KBM-7 (cell line): ENCODE measurements at places on chromosomes 6 and 20.

GRCh38 chr6:33116417-33116816 lies 40.6 kb downstream of the HLA-DPB1 start:
- no peak for DNase-seq

- no peak for DNase-seq
Measured at GRCh38 chr20:11057624-11058023, 383.8 kb upstream of the JAG1 start.

- DNase-seq = no peak
Measured at GRCh38 chr6:22613695-22614094, 44.3 kb downstream of the HDGFL1 start.

DNA sequence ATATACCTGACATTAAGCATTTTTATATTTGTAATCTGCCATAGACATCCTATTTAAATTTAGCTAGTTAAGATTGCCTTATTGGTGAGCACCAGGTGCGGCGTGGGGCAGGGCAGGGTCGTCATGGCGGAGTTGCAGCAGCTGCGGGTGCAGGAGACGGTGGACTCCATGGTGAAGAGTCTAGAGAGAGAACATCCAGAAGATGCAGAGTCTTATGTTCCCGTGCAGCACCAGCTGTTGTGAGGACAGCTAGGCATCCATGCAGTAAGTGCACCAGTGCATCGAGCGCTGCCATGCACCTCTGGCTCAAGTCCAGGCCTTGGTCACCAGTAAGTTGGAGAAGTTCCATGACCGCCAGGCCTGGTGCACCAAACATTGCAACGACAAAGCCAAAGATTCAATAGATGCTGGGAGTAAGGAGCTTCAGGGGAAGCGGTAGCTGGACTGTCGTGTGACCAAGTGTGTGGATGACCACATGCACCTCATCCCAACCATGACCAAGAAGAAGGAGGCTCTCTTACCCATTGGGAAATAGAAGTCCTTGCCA lies 586.2 kb downstream of the CD109 start:
- no peak for DNase-seq

DNA sequence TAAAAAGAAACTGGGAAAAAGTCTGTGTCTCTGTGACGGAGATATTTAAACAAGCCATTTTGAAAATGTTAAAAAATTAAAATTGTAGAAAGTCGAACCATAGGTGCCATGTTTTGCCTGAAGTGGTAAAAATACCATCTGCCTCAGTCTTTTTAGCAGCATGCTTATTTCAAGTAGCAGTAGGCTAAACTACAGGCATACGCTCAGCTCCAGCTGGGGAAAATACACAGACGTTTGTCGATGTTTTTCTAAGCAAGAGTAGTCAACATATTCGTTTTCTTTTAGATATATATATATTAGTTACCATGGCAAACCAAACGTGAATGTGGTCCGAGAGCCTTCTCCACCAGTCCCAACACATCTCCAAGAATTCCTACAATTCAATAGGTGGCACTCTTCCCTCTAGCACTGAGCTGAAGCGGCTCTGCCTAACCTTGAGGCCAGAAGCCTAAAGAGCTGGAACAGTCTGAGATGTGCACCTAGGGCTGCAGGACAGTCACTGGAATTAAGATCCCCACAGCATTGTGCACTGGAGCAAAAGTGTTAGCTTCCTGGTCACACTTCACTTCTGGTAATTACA lies 70.2 kb upstream of the BEND3 start:
- DNase-seq = no peak

GRCh38 chr6:47484616-47485015 lies 7.0 kb downstream of the CD2AP start:
- no peak for DNase-seq

GRCh38 chr6:125793863-125794262 lies 3.1 kb downstream of the NCOA7 start:
- DNase-seq = no peak

GRCh38 chr20:15563836-15564235 lies 1009.4 kb downstream of the KIF16B start:
- no peak for DNase-seq

DNA sequence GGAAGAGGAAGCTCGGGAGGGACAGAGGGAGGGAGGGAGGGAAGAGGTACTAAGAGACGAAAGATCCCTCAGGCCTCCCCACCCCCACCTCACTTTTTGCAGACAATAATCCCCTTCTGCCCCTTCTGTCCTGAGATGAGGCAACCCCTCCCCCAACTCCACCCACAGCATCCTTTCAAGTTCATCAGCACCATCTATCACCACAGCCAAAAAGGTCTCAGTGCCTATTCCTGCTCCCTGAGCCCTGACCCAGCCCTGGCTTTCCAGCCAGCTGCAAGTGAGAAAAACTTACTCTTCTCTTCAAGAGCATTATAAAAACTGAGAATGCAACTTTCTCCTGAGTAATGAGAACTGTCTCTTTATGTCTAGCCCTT lies 133.2 kb upstream of the LRFN2 start:
- DNase-seq = no peak

DNA sequence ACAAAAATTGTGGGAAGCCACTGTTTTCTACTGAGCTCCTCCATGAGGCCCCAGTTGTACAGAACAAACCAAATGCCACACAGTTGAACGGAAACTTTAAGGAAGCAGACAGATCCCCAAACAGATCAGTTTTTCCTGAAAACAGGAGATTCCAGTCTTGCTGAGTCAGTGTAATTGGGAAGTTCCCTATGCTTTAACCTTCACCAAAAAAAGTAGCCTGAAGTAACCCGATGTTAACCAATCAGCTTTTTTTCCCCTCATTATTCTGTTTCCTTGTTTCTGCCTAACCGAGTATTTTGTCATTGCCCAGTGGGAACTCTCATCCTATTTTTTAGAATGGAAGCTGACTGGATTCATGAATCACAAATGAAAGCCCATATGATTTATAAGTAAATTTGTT lies 36.7 kb downstream of the MARCKS start:
- DNase-seq = no peak

GRCh38 chr20:50445354-50446151 lies 64.6 kb upstream of the PTPN1 start:
- no peak for DNase-seq

DNA sequence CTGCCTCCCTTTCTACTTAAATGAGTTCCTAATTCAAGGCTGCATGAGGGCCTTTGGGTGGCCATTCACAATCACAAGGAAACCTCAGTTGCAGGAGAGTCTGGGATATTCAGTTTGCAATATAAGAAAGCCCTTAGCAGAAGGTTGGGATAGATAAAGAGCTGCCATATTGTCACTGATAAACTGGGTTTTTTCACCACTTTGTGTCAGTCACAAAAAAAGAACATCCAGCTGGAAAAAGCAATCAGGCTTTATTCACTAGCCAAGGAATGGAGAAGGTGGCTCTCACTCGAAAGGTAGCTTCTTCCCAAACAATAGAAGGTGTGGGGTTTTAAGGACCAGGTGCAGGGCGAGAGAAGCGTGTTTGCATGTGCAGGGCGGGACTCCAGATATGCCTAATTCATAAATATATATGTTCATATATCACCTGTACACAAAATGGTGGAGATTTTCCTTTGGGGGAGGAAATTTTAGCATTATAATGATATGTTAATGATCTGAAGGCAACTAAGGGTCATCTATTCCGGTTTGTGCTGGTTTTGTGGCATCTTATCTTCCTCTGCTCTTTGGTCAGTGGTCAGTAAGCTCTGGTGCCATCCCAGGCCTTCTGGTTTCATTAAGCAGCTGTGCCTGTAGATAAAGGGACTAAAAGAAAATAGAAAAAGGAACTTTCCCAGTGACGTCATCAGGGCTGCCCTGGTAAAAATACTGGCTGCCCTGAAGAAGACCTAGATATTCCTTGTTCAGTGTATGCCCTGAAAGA lies 97.1 kb upstream of the IYD start:
- peak; percentile 43 for DNase-seq

GRCh38 chr6:139763468-139764210 lies 389.2 kb upstream of the CITED2 start:
- no peak for DNase-seq

DNA sequence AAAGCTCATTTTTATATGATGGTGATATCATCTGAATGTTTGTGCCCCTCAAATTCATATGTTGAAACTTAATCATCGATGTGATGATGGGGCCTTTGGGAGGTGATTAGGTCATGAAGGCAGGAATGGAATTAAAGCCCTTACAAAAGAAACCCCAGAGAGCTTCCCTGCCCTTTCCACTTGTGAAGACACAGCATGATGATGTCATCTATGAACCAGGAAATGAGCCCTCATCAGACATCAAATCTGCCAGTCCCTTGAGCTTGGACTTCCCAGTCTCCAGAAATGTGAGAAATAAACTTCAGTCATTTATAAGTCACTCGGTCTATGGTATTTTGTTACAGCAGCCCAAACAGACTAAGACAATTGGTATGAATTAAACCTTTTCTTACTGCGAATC lies 153.1 kb downstream of the MYB start:
- no peak for DNase-seq

- peak; percentile 24 for DNase-seq
Measured at GRCh38 chr20:25695532-25696370, 902 bp downstream of the ZNF337 start.

DNA sequence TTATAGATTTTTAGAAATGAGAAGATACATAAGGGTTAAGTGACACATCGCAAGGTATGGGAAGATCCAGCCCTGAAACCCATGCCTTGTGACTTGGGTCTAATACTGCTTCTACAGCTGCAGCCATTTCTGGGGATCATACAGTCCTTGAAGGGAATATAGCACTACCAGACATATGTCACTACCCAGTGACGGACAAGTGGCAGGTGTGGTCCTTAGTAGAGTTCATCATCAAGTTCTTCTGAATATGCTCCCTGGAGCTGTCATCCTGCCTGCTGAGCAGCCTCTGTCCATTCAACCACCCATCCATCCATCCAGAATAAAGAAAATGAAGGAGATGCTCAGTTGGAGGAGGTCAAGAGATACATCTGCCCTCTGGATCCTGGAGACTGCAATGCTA lies 118.6 kb upstream of the ASF1A start:
- no peak for DNase-seq

DNA sequence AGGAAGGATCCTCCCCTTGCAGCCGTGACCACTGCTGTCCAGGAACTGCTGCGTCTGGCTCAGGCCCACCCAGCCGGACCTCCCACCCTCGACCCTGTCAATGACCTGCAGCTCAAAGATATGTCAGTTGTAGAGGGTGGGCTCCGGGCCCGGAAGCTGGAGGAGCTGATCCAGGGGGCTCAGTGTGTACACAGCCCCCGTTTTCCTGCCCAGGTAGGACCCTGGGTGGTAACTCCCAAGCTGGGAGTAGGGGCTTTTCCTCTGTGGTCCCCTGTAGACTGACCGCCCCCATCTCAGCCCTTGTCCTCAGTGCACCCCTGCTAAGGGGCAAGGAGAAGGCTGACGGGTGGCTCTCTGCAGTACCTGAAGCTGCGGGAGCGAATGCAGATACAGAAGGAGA lies 3.6 kb downstream of the DXO start:
- no peak for DNase-seq

GRCh38 chr6:2990248-2990931 lies 9.3 kb upstream of the NQO2 start:
- peak; percentile 63 for DNase-seq

- peak; percentile 28 for DNase-seq
Measured at GRCh38 chr6:37607944-37608343, 89.7 kb downstream of the MDGA1 start.

DNA sequence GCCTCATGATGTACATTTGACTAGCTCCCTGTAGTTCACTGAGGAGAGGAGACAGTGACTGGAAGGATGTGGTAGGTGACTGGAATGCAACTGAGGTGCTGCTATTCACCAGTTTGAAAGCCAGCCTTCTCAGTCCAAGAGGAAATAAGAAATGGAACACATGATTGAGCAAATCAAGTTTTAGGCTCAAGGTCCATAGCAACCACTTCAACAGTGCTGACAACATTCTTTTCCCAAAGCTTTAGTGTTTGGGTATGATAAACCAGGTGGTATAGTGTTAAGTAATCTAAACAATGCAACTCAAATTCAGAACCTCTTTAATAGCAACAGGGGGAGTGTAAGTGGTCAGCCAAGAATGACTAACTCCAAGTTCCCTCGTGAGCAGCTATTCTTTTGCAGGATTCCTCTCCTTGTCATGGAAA lies 9.2 kb downstream of the ZHX3 start:
- no peak for DNase-seq

- no peak for DNase-seq
Measured at GRCh38 chr6:151523034-151523433, 29.2 kb downstream of the CCDC170 start.

- no peak for DNase-seq
Measured at GRCh38 chr6:166443166-166443565, 60.4 kb upstream of the MPC1 start.

GRCh38 chr6:167152862-167153261 lies 4.9 kb downstream of the GPR31 start:
- DNase-seq = no peak

DNA sequence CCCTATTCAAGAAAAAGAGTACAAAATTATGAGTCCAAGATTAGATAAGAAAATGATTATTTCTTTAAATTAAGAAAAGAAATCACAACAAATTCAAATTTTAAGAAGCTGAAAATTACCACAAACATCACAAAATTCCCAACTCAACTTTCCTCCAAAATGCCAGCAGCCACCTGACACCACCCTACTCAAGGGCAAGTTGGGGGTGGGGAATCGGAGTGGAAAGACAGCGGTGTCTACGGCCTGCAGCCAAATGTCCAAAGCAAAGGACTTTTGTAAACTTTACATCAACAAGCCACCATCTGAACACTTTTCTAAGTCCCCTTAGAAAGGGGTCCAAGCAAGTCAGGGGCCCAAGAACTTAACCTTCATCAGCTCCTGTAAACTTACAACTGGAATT lies 1.6 kb upstream of the EYA2 start:
- DNase-seq = no peak

DNA sequence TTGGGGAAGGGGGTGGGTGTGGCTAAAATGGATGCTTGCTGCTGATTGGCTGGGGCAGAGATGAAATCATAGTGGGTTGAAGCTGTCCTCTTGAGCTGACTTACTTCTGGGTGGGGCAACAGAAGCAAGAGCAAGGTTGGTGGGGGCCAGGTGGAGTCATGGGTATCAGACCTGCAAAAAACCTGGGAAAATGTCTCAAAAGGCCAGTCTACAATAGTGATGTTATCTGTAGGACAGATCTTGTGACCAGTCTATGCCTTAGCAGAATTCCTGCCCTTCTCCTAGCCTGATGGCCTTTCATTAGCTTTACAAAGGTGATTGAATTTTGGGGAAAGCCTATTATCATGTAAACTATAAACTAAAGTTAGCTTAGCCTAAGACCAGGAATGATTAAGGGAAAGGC lies 945.7 kb downstream of the KIF16B start:
- no peak for DNase-seq

GRCh38 chr20:64082126-64082731 lies 2.0 kb downstream of the LKAAEAR1 start:
- DNase-seq = peak; percentile 61
